GM10248 (cell line): ENCODE measurements at places on chromosomes 2 and 18.

GRCh38 chr2:120949027-120949956, 213.6 kb downstream of the GLI2 start:
- no peak for DNase-seq

DNA sequence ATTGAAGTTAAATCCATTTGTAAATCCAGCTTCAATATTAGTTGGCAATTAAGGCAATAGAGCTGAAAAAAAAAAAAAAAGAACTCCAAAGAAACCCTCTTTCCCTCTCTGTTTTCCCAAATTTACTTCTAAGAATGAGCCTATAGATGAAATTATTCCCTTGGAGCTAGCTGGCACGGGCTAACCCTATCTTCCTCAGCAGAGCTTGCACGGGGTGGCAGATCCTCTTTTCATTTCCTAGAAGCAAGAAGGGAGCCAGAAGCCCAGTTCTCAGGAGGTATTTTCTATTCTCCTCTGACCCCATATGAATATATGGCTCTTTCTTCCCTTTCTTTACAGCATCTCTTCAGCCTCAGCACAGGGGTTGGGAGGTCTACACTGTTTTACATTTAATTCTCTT, 426.0 kb downstream of the TGIF1 start:
- DNase-seq, result no peak

- no peak for DNase-seq
Observed at GRCh38 chr2:216101109-216101508, 8.0 kb upstream of the XRCC5 start.

DNA sequence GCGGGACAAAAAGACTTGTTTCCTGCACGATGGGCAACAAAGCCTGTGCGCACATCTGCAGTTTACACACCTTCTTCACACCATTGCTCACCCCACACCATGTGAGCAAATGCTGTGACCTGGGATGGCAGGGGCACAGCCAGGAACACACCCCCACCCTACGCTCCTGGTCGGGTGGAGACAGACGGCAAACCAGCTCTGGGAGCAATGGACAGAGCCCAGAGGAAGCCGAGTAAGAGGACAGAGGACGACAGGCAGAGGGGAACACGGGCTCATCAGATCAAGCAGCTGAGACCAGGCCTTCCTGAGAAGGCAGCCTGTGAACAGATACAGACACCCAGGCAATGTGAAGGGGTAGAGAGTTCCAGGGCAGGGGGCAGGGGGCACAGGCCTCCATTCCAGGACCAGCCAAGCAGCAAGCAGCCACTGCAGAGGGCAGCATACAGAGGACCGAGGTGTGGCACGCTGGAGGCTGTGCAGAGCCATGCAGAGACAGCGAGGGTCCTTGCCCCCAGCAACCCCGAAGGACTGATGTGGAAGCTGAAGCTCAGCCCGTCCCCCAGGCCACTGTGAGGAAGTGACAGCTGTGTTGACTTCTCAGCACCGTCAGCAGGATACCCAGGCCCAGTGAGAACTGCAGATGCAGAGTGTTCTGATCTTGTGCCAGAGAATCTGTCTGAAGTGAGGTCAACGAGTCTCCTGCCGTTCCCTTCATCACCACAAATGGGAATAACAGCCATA, 46.2 kb downstream of the PARD6G start:
- peak; percentile 11 for DNase-seq

GRCh38 chr2:62971936-62972335, 78.7 kb upstream of the OTX1 start:
- no peak for DNase-seq

DNA sequence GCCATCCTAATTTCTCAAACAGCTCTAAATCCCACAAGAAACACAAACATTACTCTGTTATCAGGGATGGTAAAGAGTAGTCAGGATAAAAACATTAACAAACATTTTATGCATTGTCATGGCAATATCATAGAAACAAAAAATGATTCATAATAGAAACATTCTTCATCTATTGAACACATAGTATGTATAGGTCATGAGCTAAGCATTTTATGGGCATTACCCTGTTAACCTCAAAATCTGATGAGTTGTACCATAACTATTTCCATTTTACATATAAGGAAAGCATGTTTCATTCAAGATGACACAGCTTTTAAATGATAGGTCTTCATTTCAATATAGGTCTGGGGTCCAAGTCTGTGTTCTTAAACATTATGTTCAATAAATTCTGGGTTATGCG, 344.9 kb downstream of the RND3 start:
- no peak for DNase-seq

GRCh38 chr2:142176941-142177340, 46.1 kb upstream of the LRP1B start:
- no peak for DNase-seq

GRCh38 chr18:77059294-77059916, 73.2 kb downstream of the MBP start:
- no peak for DNase-seq

DNA sequence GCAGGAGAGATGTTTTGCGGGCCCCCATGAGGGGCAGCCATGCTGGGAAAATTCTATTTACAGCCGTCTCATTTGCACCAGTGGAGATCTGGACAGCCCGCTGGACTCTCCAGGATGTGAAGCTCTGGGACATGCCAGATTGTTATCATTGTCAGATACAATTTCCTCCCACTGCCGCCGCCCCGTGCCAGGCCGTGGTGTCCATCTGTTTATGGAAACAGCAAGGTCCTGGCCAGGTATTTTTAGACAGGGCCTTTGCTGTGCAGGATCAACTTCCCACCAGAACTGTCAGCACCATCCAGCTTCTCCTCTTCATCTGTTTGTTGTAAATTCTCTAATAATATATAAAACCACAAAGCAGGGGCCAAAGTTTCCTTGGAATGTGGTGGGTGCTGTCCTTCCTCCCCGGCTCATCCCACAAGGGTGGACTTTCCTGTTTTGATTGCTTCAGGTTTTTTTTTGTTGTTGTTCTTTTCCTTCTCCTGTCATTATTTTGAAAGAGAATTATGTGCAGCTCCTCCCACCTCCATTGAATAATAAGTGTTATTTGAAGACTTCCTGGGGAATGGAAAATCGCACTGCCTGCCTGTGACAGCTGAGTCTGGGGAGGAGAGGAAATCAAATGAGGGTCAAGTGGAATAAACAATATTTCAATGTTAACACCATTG, 398.1 kb downstream of the TNS1 start:
- DNase-seq, result no peak

DNA sequence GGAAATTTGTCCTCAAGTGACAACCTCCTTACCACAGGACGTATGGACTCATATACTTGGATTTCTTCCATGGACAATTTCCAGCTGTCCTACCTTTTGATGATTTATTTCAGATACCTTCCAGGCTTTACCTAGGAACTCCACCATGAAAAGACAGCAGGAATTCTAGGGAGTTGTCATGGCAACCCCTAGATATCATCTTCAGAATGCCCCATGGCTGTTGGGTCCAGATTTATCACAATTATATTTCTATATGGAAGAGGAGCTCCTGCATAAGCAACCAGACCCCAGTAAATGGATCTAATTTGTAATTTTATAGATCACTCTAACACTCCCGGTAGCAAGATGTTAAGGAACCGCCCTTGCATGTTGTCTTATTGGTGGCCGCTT, 102.3 kb upstream of the ZNF521 start:
- DNase-seq, result no peak

- no peak for DNase-seq
Observed at GRCh38 chr2:85804583-85804982, 50.8 kb downstream of the ATOH8 start.

GRCh38 chr2:41167014-41167413, 715.1 kb upstream of the SLC8A1 start:
- DNase-seq, result no peak

- no peak for DNase-seq
Observed at GRCh38 chr2:170313992-170314348, 136.0 kb downstream of the MYO3B start.

GRCh38 chr2:226984750-226985582, 149.1 kb downstream of the RHBDD1 start:
- DNase-seq, result peak; percentile 57

GRCh38 chr2:237639052-237639835, 11.9 kb downstream of the LRRFIP1 start:
- no peak for DNase-seq

DNA sequence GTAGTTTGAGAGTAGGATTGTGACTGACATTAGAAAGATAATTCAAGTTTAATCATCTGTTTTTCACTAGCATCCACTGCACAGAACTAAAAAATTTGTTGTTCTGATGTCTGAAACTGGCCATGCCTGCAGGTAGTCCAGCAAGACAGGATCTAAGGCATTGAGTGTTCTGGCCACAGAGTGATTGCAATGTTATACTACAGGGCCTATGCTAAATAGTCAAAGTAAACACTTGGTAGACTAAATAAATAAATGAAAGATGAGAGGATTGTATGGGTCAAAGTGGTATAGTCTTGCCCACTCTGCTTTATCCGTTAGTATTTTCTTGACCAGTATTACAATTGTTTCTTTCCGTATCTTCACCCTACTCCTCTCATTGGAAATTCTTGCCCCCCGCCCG, 27.6 kb upstream of the FANCL start:
- DNase-seq, result no peak

DNA sequence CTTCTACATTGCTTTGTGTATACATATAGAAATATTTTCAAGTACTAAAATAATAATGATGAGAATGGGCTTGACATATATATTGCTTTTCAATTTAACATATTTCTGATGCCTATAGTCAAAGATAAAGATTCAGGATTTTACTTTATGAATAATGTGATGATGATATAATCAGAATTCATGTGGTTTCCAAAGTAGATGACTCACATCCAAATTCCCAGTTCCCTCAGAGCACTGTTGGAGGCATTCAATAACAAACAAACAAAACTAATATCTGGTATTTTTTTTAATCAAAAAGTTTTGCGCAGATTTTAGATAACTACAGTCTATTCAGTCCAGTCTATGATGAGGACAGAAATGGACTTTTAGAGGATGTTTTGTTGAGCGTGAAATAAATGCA, 2094.5 kb upstream of the CELF4 start:
- no peak for DNase-seq

DNA sequence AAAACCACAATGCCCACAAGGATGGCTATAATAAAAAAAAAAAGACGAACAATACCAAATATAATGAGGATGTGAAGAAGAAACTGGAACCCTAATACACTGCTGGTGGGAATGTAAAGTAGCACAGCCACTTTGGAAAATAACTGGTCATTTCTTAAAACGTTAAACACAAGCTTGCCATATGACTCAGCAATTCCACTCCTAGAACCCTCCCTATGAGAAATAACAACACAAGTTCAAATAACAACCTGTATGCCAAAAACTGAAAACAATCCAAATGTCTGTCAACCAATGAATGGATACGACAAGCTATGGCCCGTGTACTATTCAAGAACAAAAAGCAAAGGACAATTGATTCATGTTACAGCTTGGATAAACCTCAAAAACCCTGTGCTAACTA, 7.0 kb upstream of the ALPK2 start:
- DNase-seq, result no peak

DNA sequence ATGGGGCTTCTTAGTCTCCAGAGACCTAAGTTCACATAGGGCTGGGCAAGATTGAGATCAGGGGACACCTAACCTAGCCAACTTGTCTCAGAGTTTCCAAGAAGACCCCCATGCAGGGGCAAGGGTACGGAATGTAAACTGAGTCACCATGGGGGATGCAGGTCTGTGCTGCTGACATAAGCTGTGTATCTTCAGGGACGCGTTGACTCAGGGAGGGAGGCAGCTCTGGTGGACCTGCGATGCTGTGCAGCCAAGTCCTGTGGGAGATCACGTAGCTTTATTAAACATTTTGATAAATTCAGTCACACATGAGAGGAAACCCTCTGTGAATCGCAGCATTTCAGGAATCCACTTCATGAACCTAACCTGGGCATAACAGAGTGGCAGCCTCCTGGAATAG, 216.0 kb downstream of the ANKRD30B start:
- DNase-seq, result no peak

GRCh38 chr2:52936029-52936428, 831.6 kb upstream of the CHAC2 start:
- no peak for DNase-seq

GRCh38 chr2:112673008-112673407, 27.3 kb downstream of the SLC20A1 start:
- DNase-seq, result no peak

DNA sequence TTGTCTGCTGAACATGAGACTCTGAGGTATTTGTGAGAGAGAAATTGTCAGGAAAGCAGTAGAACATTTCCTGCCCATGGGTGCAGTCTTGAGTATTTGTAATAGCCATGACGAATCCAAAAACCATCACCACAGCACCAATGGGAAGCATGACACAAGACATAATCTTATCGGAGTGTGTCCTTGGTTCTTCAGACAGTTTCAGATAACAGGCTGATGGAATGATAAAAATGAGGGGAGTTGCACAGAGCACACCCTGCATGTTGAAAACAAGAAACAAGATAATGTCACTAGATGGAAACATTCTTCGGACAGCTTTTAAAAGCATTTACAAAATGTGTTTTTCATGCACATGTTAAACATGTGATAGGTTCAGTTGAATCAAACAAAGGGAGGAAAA, 56.9 kb downstream of the SLC38A11 start:
- DNase-seq, result no peak

DNA sequence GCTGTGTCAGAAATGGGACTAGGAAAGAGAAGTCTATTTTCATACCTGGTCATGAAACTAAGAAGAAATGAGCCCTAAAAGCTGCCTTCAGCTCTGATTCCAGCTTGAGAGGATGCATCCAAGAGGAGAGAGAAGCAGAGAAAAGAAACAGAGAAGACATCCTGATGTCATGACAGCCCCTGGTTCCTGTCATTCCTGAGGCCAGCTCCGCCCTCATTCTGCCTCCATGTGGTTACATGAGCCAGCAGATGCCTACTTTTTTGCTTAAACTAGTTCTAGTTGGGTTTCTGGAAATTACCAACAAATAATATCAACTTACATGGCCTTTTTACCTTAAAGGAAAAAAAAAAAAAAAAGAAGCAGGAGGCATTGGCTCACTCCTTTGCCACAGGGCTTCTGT, 14.1 kb upstream of the ACKR3 start:
- DNase-seq, result no peak

DNA sequence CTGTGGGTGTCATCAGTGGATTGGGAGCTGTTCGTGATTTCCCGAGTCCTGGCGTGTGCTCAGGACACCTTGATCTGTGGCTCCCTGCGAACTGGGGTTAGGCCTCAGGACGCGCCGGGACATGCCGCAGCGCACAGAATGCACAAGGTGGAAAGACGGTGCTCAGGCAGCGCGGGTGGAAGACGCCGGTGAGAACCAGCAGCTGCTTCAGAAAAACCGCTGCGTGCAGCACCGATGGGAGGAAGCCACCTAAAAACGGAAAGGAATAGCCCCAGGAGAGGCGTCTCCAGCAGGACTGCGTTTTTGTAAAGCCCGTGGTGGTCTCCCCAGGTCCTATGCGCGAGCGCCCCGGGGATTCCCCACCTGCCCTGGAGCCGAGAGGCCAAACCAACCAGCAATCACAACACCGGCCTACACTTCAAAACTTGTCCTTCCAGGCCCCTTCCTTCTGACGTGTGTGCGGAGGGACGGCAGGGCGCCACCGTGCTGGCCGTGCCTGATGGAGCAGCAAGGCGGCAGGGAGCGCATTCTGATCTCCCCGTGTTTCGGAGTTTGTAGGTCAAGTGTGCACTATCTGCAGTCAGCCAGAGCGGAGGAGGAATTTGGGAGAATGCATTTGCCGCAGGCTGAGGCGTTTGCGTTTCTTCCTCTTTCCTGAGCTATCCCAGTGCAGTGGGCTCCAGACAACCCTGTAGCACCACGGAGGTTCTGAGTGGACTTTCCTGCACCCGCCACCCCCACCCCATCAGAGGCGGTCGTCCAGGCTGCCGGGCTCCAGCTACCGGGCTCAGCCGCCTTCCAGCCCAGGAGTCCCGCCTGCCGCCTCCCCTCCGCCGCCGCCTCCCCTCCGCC, 32.2 kb downstream of the RTP5 start:
- no peak for DNase-seq

GRCh38 chr2:50514901-50515300, 517.0 kb downstream of the NRXN1 start:
- no peak for DNase-seq
